ENCODE measurements at places on chromosomes 5 and 9.
A peak's percentile ranks its signal among the peaks of the same experiment; 100 is the strongest.

DNA sequence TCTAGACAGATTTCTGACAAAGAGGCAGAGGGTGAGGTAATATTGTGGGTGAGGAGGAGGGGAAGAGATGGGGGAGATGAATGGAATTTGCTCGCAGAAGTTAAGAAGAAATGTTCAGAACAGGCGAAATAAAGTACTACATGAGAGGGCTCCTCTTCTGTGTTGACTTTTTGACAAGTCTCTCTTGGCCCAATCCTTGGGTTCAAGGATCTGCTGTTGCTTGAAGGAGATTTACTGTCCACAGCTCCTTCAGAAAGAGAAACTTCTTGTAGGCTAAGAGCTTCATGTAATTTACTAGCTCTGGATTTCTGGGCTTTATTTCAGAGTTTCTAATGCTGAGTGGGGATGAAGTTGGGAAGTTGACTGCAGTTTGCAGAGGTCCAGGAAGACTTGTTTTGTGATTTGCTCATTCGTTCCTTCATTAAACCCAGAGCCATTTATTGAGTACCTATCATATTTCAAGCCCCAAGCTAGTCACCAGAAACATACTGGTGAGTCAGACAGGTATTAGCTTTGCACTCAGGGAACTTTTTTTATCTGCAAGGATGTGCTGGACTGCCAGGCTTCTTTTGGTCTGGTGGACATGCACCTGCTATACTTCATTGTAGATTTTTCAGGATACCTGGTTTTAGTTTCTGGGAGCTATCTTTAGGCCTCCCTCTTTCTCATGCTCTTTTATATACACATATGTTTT is 402.9 kb upstream of the CLINT1 start:
- no peak for DNase-seq

DNA sequence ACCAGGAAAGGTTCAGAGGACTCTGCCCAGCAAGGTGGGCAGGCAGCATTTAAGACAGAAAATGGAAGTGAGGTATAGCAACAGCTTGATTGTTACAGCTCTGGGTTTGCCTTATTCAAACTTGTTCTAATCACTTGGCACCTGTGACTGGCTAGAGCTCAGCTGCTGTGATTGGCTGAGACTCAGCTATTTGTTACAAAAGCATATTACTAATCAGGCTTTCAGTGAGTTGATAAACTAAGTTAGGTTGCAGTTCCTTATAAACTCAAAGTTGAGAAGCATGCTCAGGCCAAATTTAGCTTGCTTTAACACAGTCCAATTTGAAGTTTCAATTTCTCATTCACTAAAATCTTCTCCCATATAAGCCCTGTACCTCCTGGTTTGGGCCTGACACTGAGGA is 56.3 kb downstream of the GDA start:
- DNase-seq: no peak

- no peak for DNase-seq
These were observed 10.0 kb upstream of the SHISAL2B start for GRCh38 chr5:64680289-64680688.

DNA sequence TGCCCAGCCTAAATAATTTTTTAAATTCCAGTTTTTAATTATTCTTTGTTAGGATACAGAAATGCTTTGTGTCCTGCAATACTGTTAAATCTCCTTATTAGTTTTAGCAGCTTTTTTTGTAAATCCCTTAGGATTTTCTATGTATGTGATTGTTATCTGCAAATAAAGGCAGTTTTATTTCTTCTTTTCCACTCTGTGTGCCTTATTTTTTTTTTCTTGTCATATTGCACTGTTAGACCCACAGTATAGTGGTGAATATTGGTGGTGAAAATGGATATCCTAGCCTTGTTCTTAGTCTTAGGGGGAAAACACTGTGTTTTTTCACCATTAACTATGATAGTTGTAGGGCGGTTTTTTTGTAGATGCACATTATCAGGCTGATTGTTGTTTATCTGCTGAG is 11.3 kb upstream of the KIAA1958 start:
- no peak for DNase-seq

GRCh38 chr9:16238623-16239138 is 631.8 kb downstream of the BNC2 start:
- DNase-seq: no peak

GRCh38 chr5:167853421-167853820 is 438.0 kb upstream of the WWC1 start:
- DNase-seq: peak; percentile 44

GRCh38 chr9:76561900-76562299 is 102.9 kb downstream of the GCNT1 start:
- no peak for DNase-seq

DNA sequence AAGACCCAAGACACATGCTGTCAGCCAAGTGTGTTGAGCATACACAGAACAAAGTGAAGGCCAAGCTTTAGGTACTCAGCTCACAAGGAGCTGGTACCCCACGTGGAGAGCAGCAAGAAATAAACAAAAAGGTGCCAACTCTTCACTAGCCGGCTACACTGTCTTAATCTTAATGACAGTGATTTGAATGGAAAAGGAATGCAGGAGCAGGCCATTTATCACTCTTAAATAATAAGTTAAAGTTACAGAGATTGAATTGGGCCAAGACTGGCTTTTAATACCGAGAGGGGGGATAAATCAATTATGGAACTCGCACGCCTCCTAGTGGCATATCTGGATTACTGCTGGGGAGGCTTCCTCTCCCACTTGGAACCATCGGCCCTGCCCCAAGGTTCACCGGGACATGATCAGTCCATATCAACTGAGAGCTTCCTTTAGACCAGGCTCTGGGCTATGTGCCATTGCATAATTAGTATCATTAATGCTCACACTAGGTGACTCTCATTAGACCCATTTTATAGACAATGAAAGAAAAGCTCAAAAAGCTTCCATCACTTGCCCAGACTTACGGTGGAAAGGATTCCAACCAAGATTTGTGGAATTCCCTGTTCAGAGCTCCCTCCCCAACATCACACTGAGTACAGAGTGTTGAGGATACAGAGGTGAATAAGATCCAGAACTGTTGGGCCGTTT is 94.0 kb downstream of the ACTL7B start:
- DNase-seq: peak; percentile 37

DNA sequence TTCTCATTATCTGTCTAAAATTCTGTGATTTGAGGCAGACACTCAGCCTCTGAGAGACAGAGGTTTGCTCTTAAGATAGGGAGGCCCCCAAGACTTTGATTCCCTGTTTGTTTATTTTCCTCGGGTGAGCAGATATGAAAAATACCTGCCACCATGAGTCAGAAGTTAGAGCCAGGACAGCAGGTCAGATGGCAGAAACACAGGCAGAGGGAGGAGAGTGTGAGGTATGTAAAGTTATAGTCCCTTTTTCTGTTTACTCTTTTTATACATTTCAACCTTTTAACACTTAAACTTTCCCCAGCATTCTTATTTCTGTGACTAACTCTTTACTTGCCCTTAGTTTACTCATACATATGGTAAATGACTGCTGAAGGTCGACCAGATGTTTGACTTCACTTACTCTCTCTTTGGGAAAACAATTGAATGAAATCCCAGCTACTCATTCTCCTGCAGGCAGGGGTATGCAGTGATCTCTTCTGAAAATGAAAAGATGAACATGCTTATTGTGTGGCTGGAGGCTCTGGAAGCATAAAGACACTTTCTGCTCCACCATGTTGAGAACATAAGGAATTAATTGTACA is 383.8 kb downstream of the NTRK2 start:
- DNase-seq: no peak

DNA sequence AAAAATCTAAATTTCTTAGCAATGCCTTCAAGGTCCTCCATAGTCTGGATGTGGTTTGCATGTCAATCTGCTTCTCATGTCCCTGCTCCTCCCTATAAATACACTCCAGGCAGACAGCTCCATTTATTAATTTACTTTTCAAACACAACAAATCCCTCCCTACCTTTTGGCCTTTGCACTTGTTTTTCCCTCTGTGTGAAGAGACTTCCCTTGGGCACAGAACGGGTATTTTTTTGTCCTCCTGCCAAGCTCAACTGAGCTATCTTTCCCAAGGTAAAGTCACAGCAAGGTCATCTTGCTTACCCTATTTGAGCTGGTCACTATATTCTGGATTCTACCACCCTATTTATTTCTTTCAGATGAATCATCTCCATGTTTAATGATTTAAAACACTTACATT is 159.6 kb upstream of the ANKH start:
- no peak for DNase-seq

DNA sequence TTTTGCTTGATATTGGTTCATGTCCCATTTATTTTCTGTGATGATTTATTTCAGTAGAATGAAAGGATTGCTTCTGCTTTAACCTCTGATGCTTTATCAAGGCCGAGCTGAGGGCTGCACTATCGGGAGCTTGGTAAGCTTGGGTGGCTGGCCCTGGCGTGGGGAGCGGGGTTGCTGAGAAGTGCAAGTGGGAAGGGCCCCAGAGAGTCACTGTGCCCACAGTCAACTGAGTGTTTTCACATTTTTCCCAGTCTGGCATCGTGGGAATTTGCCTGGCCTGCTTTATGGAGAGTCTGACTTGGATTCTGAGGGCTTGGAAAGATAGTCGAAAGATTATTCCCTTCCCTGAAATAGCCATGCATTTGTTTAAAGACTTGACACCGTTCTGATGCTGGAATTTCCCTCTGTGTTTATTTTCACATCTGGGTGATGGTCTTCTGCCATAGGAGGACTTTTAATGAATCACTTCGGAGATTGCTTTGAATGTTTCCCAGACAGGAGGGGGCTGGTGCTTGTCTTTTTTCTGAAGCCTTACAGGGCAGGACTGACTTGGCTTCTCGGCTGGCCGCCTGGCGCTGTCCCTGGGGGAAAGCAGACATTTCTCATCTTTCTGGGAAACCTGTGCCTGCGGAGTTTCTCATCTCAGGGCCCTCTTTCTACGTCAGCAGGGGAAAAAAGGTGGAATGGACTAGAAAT is 139.0 kb downstream of the BOD1 start:
- no peak for DNase-seq

DNA sequence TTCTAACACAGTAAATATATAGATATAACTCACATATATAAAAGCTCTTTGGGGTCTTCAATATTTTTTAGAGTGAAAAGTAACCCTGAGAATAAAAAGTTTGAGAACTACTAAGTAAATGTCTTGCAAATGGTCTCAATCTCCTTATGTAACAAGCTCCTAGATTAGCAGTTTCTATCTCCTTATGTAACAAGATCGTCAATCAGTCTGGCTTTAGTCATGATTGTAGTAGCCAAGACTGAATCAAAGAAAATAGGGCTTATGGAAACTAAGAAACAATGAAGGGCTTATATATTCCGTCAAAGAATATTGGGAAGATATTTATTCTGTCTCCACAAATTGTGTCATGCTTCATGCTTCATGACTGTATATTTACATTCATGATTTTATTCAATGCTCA is 22.4 kb upstream of the FREM1 start:
- DNase-seq: no peak

- no peak for DNase-seq
These were observed 48.6 kb upstream of the ADCY2 start for GRCh38 chr5:7347377-7347776.

- no peak for DNase-seq
These were observed 370.3 kb upstream of the IRX2 start for GRCh38 chr5:3121813-3122212.

- DNase-seq: no peak
These were observed 999.8 kb downstream of the NR2F1-AS1 start for GRCh38 chr5:92581249-92581648.

DNA sequence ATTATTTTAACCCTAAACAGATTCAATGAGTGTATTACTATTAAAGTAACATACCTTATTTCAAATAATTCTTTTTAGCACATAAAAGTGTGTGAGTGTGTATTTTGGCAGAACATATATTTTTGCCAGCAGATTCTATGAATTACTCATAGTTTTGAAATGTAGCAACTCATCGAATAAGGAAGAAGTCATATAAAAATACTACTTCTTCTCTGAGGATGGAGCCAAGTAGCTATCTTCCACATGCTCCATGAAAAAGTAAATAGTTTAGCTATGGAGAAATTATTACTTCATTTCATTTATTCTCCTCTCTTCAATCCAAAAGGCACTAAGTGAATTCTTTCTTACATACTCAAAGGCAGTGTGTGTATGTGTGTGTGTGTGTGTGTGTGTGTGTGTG is 1090.4 kb upstream of the CDH6 start:
- DNase-seq: peak; percentile 67

DNA sequence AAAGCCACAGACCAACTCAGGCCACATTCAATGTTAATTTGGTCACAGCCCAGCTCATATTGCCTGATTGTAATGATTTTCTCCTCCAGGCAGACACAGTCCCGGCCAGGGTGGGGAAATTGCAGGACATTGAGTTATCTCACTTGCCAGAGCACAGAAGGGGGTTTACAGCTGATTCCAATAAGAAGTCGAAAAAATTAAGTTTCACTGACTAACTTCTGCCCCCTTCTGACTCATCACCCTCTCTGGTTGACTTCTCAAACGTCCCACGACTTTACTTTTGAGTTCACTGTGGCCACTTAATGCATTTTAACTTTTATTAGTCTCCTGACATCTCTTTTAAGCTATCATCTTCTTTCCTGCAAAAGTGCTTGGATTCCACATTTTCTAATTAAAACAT is 321.4 kb upstream of the WWC1 start:
- DNase-seq: no peak

- no peak for DNase-seq
These were observed 5.1 kb upstream of the RALGDS start for GRCh38 chr9:133125941-133126696.

DNA sequence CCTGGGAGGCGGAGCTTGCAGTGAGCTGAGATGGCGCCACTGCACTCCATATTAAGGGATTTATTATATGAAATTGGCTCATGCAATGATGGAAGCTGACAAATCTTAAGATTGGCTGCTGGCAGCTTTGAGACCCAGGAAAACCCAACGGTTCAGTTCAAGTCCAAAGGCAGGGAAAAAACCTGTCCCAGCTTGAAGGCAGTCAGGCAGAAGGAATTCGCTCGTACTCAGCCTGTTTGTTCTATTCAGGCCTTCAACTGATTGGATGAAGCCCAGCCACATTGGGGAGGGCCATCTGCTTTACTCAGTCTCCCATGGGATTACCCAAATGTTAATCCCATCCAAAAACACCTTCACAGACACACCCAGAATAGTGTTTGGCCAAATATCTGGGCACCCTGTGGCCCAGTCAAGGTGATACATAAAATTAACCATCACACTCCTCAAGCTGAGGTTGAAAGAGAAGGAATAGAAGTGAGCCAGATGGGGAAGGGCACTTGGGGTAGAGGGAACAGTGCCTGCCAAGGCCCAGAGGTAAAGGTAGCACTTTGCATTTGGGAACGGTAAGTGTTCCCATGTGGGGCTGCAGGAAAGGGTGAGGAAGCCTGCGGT is 8.5 kb upstream of the ORM1 start:
- DNase-seq: no peak

GRCh38 chr5:180791611-180792213 is 10.9 kb downstream of the MGAT1 start:
- DNase-seq: no peak

GRCh38 chr5:173714551-173715428 is 98.3 kb upstream of the BOD1 start:
- peak; percentile 84 for DNase-seq

GRCh38 chr5:74940782-74941353 is 74.7 kb upstream of the FAM169A start:
- no peak for DNase-seq

GRCh38 chr9:82116556-82116955 is 128.0 kb downstream of the SPATA31D1 start:
- no peak for DNase-seq

GRCh38 chr9:16213781-16214515 is 656.5 kb downstream of the BNC2 start:
- DNase-seq: peak; percentile 71

GRCh38 chr5:133285583-133286021 is 233.8 kb downstream of the HSPA4 start:
- peak; percentile 79 for DNase-seq

GRCh38 chr5:17666726-17667235 is 32.5 kb downstream of the TAF11L14 start:
- no peak for DNase-seq

GRCh38 chr5:100519075-100519474 is 16.1 kb upstream of the FAM174A start:
- no peak for DNase-seq

Data from HS-5 (cell line).